ENCODE measurements at places on chromosomes 7 and 10.

- no peak for DNase-seq
These were observed 39.7 kb upstream of the SEMA3D start for GRCh38 chr7:85226361-85227085.

DNA sequence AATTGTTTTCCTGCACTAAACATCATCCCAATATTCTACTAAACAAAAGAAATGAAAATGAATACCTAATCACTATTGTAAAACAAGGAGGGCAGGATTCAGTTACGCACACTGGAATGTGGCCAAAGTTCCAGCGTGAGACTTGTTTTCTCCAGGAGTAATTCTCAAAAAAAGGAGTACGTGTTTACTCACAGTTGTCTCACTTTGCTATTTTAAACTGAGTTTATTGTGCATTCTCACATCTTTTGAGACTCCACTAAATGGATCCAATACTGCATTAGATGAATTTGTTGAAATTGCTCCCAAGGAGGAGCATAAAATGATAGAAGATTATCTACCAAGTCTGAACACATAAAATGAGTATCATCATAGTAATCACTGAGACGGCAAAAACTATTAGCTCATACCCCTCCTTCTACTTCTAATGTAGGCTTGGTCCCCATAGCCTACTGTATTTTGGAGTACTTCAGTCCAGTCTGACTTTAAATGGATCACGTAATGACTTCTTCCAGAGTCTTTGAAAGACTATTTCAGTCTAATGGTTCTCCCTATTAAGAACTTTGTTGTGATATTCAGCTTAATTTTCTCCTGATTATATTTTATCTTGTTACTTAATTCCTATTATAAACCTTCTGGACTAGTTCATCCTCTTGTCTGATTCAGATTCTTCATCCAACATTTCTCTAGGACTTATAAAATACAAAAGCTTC, 3.8 kb downstream of the GRM3 start:
- no peak for DNase-seq

DNA sequence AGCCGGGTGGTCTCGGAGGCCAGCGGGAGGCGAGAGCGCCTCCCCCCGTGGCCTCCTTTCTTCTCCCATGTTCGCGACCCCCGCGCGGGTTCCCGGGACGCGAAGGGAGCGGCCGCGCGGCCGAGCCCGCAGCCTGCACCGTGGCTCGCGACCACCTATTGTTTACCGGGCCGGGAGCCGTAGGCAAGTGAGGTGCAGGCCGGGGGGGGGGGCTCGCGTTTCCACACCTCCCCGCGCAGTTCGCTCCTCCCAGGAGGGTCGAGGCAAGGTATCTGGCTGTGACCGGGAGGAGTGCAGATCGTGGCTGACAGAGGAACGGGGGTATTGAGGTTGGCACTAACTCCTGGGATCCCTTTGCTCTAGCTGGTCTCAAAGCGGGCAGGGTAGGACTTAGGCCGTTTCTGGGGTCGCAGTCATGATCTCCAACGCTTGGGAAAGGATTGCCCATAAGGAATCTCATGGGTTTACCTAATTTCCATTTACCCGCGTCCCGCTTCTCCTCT, 734 bp downstream of the PTPN12 start:
- peak; percentile 23 for DNase-seq

DNA sequence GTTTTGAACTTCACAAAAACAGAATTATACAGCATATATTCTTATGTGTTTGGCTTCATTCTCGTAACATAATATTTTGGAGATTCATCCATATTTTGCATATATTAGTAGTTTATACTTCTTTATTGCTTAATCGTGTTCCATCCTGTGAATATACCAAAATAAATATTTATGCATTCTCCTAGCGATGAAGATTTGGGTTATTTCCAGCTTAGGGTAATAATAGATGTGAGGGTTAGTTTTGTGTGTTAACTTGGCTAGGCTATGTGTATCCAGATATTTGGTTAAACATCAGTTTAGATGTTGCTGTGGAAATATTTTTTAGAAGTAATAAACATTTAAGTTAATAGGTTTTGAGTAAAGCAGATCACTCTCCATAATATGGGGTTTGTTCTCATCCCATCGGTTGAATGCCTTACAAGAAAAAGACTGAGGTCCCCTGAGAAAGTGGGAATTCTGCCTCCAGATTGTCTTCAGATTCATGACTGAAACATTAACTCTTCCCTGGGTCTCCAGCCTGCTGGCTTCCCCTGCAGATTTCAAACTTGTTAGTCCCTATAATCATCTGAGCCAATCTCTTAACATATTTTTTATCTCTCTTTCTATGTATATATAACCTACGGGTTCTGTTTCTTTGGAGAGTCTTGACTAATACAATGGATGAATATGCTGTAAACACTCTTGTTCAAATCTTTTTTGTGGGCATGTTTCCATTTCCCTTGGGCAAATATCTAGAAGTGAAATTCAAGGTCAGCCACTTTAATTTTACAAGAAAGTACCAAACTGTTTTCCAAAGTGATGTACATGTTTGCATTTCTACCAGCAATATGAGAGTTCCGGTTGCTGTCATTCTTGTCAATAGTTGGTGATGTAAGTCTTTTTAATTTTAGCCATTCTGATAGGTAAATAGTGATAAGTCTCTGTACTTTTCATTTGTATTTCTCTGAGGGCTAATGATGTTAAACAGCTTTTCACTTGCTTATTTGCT, 48.7 kb downstream of the PDK4 start:
- DNase-seq: no peak

- no peak for DNase-seq
These were observed 22.7 kb downstream of the ZMIZ2 start for GRCh38 chr7:44771358-44771757.

DNA sequence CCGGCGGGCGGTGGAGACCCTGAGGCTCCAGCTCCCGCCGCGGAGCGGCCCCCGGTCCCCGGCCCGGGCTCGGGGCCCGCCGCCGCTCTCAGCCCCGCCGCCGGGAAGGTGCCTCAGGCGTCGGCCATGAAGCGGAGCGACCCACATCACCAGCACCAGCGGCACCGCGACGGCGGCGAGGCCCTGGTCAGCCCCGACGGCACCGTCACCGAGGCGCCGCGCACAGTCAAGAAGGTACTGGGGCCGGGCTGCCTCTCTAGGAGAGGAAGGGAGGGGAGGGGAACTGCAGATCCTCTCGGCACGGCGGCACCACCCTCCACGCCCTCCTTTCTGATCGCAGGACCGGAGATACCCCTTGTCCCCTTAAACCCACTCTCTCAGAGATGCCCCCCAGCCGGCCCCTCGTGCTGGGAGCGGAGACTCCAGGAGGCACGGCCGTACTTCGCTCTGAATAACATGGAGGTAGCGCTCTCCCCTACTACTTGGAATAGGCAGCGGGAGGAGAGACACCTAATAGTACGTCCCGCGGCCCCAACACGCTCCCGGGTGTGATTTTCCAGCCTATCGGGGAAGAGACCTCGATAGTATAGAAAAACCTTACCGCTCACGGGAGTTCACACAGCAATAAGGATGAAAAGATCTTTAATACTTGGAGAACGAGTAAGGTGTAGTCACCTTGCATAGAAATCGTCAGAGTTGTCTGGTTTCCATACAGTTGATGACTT, 538 bp downstream of the AHCYL2 start:
- DNase-seq: peak; percentile 52

DNA sequence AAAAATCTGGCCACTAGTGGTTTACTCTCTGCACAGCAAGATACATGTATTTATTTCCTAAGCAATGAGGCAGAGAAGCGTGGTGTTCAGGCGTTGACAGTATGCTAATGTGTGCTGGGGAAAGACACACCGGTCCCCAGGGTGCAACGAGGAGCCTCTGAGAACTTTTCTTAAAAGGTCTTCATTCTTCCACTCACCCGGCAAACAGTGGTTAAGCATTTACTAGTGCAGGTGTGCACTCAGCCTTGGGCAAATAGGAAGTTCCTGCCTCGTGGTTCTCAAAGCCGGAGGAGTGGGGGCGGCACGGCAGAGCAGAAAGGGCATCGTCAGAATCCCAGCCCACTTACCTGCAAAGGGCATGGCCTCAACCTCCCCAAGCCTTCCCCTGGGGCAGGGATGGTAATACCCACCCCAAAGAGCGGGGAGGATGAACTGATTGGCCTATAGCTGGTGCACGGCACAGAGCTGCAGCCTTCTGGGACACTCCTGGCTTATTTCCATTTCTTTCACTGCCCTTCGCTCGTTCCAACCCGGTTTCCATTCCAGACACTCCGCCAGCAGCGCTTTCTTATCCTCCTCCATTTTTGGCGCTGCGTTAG, 184.3 kb upstream of the CTBP2 start:
- no peak for DNase-seq

GRCh38 chr10:43981232-43981631, 332.6 kb upstream of the ZNF32 start:
- DNase-seq: no peak

GRCh38 chr10:75403939-75404814, 2.6 kb upstream of the ZNF503 start:
- no peak for DNase-seq

DNA sequence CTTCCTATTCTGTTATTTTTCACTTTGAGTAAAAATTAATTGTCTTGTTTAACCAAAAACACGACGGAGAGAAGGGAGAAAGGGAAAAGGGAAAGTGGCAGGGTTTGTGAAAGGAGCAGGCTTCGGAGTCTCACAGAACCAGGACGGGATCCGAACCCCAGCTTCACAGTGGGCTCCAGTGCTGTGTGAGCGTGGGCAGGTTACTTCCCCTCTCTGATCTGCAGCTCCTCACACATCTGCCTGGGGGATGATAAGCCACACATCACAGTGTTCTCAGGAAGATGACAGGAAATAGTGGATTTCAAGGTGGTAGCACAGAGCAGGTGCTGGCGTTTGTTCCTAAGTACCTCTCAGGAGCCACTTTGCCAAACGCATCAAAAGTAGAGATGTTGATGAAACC, 94.2 kb upstream of the GPR26 start:
- DNase-seq: no peak

GRCh38 chr10:89992575-89992974, 291.2 kb downstream of the KIF20B start:
- DNase-seq: no peak

DNA sequence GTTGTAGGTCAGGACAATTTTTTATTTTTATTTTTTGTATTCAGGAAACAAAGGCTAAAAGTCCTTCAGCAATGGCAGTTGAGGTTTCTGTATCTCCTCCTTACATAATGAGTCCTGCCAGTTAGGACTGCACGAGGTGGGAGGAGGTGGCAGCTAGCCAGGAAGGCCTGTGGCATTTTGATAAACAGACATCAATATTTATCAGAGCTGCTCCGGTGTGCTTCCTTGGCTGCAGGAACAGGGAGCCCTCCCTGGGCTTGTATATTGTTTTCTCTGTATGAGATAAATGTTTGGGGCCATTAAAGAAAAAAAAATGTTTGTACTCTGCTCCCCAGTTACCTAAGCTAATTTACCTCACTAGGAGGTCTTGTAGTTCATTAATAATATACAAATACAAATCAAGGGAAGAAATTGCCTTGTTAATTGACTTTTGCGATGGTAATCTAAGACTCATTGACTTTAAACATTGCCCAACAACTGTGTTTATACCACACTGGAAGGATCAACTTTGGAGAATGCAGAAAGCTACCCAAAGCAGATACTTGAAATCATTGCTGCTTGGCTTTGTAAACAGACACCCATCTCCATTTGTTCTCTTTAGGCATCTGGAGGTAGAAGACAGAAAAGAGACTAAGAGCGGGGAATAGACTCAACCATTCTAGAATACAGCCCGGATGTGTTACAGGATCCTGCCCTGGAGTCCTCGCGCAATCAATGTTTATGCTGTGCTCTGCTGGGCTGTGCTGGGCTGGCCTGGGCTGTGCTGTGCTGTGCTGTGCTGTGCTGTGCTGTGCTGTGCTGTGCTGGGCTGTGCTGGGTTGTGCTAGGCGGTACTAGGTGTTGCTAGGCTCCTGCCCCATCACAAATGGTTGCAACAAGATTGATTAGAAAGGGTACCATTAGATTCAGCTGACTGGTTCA, 36.5 kb upstream of the PDZD8 start:
- no peak for DNase-seq

DNA sequence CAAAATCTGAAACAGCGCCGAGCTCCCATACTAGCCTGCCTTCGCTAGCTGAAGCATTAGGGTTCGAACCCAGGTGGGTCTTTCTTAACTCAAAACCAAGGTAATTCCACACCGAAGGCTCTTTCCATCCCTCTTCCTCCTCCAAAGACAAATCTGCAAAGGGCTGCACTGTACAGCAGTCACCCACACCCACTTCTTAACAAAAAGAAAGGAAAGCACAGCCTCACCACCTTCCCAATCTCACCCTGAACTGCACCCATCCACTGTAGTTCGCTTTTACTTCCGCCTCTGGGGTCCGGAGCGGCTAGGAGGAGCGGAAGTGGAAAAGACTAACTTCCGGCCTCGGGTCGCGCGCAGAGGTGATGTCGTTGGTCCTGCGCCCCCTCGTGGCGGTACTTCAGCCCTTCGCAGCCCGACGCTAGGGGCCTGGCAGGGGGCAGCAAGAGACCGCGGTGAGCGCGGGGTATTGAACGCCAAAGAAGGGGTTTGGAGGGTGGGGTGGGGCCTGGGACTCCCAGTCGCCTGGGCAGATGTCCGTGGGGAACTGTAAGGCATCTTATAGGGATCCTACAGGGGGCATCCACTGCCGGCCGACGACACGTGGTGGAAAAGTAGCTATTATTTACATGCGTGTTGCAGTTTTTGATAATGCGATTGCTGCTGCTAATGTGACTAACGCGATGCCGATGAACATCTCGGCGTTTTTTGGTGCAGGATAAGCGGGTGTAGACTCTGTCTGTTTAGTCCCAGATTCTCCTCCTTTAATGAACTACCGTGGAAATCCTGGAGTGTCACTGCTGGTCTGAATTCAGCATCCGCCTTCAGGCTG, at the start of gene MTERF1:
Gene MTERF1, minus strand, starts transcription at position 290 of the 829 bp plus-strand sequence. CDS start 619 bp downstream, outside the sequence.
- DNase-seq: peak; percentile 96

DNA sequence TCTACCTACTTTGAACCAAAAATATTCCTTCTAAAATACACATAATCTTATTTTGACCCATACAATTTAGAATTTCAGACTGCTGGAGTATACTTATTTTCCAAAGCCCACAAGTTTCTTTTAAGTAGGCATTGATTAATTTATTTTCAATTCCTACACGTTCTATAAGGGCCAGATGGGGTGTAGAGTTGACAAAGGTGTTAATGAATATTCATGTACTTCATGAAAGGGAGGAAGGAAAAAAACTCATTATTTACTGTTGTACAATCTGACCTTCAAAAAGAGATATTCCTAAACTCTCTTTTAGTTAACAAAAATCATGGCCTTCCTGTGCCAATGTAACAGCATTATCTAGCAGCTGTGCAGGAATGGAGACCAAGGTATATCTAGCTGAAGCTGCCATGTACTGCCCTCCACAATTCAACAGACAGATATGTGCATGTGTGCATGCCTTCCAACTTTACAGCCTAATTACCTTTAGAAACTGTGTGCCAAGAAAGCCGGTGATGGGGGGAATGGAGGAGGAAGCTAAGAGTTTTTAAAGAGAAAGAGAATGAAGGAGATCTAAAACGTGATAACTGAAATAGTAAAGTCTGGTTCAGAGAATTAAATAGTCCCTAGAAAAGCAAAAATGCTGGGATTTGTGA, 108.9 kb downstream of the UPF2 start:
- no peak for DNase-seq

DNA sequence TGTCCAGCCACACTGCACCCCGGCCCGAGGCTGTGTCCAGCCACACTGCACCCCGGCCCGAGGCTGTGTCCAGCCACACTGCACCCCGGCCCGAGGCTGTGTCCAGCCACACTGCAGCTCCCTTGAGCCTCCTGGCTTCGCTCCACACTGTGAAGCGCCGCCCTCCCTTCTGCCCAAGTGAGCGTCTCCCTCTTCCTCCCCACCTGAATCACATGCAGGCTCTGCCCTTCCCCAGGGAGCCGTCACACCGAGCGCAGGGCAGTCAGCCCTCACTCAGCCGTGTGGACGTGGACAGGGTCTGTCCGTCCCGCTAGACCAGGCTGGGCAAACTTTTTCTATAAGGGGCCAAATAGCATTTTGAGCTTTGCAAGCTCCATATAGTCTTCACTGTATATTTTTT, 27.6 kb downstream of the CFAP46 start:
- DNase-seq: no peak
